T-helper 22 cell (primary cell): ENCODE measurements at places on chromosomes 16 and 17.

DNA sequence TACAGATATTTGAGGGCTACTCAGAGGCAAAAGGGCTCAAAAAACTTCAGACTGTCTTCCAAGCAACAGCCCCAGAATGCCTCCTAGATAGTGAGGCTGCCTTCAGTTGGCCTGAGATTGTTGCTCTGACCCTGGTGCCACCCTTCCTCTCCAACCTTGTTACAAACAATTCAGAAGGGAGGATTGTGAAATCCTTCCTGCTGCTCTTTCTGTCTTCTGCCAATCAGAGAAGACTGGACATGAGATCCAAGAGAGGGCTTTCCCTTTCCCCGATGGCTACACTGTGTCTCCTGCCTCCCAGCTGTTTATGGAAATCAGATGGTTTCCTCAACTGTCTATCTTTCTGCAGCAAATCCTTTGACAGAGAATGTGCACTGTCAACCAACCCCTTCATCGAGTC, 419.9 kb downstream of the CDH13 start:
- DNase-seq = no peak

DNA sequence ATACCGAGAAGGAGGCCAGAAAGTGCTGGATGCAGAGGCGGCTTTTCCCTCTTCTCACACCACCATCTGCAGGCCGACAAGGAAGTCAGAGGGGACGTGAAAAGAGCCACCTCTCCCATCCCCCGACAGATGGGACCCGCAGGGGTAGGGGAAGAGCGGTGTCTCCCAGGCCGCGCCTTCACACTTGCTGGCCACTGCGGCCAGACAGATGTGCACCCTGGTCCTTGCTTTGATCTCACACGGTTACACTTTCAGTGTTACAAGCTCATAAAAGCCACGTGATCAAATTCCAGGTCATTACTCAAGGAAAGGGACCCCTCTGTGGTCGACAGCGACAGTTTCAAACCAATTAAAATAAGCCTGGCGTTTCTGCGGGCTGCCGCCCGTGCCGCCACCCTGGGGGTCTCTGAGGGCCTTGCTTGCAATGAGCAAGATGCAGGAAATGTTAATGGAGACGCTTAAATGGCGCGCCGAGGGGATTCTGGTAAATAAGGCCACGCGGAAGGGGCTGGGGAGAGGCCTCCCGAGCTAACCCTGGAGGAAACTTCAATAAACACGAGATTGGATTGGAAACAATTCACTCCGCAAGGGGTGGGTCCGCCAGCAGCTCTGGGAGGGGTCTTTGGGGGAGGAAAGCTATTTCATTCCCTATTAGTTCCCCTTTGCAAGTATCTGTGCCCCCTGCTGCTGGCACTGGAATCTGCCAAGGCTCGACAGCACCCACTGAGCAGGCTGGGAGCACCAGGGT, 240.9 kb downstream of the ENGASE start:
- no peak for DNase-seq

DNA sequence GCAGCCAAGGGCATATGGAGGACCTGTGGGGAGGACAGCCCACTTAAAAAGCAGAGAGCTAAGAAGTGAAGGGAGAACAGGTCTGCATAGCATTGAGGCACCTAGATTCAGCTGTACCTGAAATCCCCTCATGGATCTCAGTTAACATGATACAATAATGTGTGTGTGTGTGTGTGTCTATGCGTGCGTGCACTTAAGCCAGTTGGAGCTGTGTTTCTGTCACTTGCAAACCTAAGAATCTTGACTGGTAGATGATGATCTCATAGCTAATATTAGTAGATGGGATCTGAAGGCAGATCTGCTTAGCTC, 1.7 kb upstream of the ITPRIPL2 start:
- DNase-seq = no peak

DNA sequence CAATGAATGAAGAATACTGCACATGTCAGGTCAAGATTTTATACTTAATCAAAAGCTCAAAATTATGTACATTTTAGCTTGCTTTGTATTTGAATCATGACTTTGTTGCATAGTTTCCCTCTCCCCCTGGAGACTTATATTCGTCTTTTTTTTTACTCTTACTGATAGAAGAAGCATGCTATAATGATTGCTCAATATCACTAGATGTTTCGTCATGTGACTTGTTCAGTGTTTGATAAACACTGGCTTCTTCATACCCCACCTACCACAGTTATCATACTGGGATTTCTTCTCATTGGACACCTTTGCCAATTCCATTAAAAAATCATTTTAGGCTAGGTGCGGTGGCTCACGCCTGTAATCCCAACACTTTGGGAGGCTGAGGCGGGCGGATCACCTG, 148.7 kb downstream of the FTO start:
- DNase-seq = no peak

DNA sequence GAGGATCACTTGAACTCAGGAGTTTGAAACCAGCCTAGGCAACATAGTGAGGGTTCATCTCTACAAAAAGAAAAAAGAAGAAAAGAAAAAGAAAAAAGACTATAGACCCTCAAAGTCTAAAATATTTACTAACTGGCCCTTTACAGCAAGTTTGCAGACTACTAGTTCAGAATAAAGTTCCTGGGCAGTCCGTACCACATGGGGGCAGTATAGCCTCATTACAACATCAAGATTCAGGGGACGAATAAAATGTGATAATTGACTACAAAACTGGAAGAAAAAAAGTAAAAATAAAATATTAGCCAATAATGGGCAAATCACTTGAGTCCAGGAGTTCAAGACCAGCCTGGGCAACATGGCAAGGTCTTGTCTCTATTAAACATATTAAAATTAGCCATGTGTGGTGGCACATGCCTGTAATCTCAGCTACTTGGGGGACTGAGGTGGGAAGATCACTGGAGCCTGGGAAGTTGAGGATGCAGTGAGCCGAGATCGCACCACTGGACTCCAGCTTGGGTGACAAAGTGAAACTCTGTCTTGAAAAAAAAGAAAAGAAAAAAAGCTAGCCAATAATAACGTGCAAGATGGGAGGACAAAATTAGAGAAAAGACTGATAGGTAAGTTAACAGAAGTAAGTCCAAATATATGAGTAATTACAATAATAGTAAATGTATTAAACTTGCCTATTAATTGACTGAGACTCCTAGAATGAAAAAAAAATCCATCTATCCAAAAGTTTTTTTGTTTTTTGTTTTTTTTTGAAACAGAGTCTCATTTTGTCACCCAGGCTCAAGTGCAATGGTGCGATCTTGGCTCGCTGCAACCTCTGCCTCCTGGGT, 129.4 kb upstream of the SEC14L1 start:
- DNase-seq = no peak

DNA sequence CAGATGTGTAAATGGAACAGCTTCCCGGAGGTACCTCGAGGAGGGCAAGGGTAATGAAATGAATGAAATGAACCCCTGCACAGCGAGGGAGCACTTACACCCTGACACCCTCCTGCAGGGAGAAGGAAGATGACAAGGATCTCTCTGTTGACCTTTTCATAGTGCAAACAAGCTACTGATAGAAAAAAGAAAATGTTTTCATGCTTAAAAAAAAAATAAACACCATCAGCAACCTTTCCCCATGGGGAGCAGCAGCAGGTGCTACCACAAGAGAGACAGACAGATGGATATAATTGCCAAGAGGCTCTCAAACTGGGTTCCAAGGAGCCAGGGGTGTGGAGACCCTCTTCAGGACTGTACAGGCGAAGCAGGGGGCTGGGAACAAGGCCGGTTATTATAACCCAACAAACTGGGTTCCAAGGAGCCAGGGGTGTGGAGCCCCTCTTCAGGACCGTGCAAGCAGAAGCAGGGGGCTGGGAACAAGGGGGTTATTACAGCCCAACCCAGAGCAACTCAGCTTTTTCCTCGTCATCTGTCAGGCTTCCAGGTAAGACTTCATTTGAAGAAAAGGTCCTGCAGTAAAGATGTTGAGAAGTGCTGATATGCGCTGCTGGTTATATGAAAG, 718 bp upstream of the RPH3AL start:
- DNase-seq = no peak
